ENCODE measurements at places on chromosomes 4 and X.

DNA sequence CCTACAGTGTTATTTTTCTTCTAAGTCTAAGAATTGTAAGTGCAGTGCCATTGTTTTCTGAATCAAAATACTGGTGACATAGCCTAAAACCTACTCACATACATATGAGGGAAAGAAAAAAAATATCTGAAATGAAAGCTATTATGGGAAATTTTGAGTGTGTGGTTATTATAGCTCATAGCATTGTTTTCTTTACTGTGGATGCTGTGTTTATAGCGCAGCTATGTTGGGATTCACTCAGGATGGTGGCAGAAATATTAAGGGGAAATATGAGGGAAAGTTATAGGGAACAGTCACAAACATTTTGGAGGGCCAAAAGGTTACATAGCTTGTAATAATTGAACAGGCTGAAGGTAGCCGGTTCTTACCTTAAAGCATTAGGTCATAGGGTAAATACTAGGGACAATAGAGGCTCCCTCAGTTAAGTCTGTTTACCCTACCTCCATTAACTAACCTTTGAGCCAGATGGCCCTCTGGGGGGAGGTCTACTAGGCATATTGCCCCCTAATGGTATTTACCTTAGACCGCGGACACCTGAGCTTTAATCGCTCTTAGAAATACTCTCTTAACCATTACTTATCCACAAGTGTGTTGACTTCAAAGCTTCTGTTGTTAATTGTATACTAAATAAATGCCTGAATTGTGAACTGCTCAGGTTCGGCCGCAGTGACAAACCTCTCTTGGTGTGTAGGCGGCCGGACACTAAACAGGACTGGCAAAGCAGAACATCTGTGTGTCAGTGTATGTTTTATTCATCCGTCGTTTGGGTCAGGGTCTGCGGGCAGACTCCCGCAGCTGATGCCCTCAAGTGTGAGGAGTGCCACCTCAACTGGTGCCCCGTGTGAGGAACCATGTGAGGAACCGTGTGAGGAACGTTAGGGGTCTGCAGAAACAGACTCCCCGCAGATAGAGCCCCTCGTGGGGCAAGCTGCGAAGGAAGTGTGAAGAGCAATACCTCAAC lies 21.3 kb upstream of the SULT1B1 start:
- no peak for DNase-seq

DNA sequence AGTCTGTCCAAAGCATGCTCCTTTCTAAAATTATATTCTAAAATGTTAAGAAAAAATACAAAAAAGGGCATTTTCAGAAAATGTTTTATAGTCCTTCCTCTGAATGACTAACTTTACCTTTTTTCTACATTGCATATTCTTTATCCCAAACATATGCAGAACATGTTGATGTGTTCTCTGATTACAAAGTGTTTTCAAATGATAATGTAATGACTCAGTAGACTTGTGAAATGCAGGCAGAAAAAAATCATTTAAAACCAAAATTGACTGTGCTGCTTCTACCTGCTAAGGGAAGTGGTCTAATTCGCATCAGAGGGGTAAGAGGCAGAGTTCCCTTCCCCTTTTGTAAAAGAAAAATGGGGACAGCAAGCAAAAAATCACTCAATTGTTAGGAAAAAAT lies 22.7 kb upstream of the YTHDC1 start:
- DNase-seq, result peak; percentile 45

DNA sequence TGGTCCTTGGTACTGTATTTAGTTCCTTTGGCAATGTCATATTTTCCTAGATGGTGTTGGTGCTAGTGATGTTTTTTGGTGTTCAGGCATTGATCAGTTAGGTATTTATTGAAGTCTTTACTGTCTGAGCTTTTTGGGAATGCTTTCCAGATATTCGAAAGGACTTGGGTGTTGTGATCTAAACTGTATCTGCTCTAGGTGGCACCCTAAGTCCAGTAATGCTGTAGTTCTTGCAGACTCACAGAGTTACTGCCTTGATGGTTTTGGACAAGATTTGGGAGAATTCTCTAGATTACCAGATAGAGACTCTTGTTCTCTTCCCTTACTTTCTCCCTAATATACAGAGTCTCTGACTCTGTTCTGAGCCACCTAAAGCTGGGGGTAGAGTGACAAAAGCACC lies 513.6 kb upstream of the PITX2 start:
- DNase-seq, result no peak

- no peak for DNase-seq
Measured at GRCh38 chr4:38692421-38692820, 28.4 kb downstream of the KLF3 start.

- DNase-seq, result no peak
Measured at GRCh38 chr4:94577136-94577535, 125.4 kb downstream of the PDLIM5 start.

GRCh38 chr4:122300776-122301175 lies 78.0 kb upstream of the ADAD1 start:
- no peak for DNase-seq

- DNase-seq, result no peak
Measured at GRCh38 chrX:65873385-65873784, 166.5 kb downstream of the VSIG4 start.
